ENCODE measurements at places on chromosomes 5 and 9. TPM values are rescaled to one million over a fixed set of nuclear protein-coding genes. Genes with fewer than 3 reads are reported as not detected.

POLE3 gene
- 92.2 TPM for polyA plus RNA-seq

PCDHGA10 gene
- polyA plus RNA-seq, result not detected

SLC25A2 gene
- polyA plus RNA-seq, result not detected

PHF2 gene
- 12.2 TPM for polyA plus RNA-seq

CAMK2A gene
- polyA plus RNA-seq, result 0.67 TPM

ASS1 gene
- polyA plus RNA-seq, result 11.8 TPM

ZFP37 gene
- 2.0 TPM for polyA plus RNA-seq

LRRC14B gene
- not detected for polyA plus RNA-seq

FLT4 gene
- 2.6 TPM for polyA plus RNA-seq

PFDN1 gene
- 226 TPM for polyA plus RNA-seq

SURF2 gene
- polyA plus RNA-seq, result 36.9 TPM

DNA sequence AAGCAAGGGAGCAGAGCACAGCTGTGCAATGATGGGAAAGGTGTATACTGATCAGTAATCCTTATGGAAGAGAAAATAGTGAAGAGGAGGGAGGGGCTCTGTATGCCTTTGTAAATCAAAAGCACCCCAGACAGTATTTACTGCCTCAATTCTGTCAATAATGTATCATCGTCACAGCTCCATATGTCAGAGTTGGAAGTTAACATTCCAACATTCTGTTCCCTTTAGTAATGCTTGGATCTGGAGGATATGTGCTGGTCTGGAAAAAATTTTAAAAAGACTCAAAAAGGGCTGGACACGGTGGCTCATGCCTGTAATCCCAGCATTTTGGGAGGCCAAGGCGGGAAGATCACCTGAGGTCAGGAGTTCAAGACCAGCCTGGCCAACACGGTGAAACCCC is 310.4 kb downstream of the ACTL7B start:
- no peak for DNase-seq

GRCh38 chr5:175520873-175521272 is 42.5 kb downstream of the SFXN1 start:
- DNase-seq, result no peak

GRCh38 chr5:176700239-176700847 is 53.1 kb downstream of the TSPAN17 start:
- peak; percentile 24 for DNase-seq

GRCh38 chr9:128439273-128439672 is 16.5 kb upstream of the ODF2 start:
- DNase-seq, result no peak

DNA sequence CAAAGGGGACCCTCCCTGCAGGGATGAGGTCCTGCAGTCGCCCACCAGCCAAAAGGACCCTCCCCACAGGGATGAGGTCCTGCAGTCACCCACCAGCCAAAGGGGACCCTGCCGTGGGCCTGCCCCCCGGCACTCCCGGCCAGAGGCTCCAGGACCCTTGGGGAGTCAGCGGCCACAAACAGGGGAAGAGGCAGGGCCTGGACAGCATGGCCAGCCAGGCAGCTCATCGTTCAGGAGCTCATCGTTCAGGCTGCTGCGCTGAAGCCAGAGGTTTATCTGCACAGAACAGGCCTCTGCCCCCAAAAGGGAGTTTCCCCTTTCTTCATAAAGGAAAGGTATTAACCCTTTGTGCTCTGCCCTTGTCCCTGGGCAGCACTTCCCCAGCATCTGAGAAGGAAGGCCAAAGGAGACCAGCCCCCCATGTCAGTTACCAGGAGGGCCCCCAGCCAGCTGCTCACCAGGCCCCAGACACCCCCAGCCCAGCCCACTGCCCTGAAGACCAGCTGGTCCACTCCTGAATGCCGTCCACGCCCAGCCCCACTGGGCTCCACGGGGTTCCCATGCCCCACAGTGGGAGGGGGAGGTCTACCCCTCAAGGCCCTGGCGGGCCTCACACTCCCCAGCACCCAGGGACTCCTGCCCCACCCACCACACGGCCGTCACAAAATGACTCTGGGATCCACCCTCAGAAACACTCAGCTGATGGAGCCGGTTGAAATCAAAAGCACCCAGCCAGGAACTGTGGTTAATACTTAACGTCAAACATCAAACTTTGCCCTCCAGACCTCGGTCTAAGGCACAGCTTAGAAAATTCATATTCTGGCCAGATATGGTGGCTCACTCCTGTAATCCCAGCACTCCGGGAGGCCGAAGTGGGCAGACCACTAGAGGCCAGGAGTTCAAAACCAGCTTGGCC is 6.3 kb downstream of the SLC12A7 start:
- DNase-seq, result peak; percentile 74

DNA sequence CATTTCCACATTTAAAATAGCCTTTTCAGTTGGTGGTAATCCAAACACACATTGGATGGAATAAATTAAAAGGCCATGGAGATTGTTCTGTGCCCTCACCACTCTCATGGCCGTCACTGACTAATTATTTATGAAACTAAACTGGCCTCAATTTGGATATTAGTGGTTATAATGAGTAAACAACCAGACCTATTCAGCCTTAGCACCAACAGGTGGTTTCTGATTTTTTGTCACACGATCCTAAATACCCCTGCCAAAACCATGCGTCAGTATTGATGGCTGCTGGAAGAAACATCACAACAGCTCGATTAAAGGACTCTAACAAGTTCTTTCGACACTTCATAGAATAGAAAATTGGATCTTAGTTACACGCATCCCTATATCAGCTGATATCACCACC is 276.0 kb upstream of the DAP start:
- DNase-seq, result no peak

DNA sequence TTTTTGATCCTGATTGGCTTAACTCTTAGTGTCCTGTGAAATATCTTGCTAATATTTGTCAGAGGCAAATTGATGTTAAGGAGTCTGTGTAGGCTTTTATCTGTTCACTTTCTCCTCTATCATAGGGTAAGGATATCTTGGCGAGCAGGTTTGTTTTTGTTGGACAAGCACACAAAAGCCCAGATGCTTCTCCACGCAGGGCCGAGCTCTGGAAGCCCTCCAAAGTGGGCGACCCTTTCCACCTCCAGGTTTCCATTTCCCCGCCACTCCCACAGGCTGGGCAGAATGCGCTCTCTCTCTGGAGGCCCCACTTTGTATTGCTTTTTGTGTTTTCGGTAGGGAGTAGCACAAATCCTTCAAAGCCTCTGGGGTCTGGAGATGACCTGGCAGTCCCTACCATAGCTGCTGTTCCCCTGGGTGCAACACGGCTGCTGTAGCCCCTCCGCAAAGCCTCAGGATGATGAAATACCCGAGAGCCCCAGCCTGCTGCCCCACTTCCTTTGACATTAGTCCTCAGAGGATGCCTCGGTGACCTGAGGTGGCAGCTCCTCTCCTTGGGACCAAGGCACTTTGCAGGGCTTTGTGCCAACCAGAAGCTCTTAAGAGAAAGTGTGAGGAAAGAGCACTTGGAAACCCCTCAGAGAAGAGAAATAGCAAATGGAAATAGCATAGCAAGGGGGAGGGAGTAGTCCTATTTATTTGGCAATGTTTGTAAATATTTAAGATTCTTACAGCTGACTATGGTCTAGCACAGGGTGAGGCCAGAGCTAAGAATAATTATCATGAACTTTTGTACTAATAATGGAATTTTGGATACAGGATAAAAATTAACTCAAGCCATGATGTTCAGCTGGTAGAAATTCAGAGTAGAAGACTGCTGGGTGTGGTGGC is 122.8 kb downstream of the ARHGEF28 start:
- DNase-seq, result no peak

GRCh38 chr5:81906086-81906485 is 65.7 kb upstream of the ATG10 start:
- DNase-seq, result no peak

GRCh38 chr9:128167209-128167608 is 7.1 kb downstream of the BBLN start:
- no peak for DNase-seq

GRCh38 chr5:82635561-82636288 is 357.6 kb upstream of the RPS23 start:
- peak; percentile 67 for DNase-seq

GRCh38 chr5:173281910-173282309 is 46.3 kb downstream of the STC2 start:
- peak; percentile 35 for DNase-seq

- no peak for DNase-seq
Measured at GRCh38 chr9:71861618-71862017, 49.4 kb downstream of the ABHD17B start.

- no peak for DNase-seq
Measured at GRCh38 chr5:33329891-33330290, 110.9 kb upstream of the TARS1 start.

DNA sequence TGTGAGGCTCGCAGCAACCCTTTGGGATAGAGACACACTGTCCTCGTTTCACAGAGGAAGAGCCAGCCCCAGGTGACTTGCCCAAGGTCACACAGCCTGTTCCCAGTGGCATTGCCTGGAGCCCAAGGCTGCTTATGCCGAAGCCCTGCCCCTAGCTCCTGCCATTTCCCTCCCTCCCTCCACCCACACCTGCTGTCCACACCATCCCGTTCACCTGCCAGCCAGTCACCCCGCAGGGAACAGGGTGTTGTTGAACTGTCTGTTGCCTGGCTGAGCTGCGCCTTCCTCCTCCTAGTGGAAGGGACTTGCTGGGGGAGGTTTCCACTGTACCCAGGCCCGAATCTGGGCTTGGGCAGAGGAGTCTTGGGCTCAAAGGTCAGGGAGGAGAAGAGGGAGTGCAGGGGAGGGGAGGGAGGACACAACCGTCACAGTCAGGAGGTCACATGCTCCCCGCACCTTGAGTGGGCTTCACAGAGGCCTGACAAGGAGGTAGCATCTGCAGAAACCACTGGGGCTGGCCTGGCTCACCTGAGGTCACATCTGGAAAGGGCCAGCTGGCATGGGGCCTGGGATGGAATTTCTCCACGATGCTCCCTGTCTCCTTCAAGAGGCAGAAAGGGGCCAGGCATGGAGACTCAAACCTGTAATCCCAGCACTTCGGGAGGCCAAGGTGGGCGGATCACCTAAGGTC is 6.3 kb downstream of the TTC16 start:
- no peak for DNase-seq

GRCh38 chr5:138753794-138754698 is 821 bp downstream of the CTNNA1 start:
- DNase-seq, result peak; percentile 70

- no peak for DNase-seq
Measured at GRCh38 chr9:104784098-104784497, 20.2 kb downstream of the NIPSNAP3B start.

GRCh38 chr5:68950125-68950524 is 143.7 kb upstream of the SLC30A5 start:
- DNase-seq, result no peak

- DNase-seq, result peak; percentile 33
Measured at GRCh38 chr9:121499427-121500164, at the start of gene GGTA1. Gene GGTA1 (minus strand): TSS chr9:121499844. CDS start chr9:121467922, 31,922 bp downstream.

DNA sequence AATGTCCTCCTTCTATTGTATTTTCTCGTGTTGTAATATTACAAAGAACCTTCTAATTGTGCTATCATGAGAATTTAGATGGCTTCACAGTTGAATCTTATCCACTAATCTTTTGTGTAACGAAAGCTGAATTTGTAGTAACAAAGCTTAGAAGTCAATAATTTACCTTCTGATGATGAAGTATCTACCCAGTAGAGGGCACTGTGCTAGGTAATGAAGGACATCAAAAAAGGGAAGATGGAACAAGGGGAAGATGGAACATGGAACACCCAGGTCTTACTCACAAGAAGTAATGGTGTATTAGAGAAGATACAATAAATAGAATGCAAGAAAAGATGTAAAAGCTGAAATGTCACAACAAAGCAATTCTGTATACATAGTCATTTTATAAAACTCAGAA is 131.0 kb upstream of the CCNG1 start:
- DNase-seq, result peak; percentile 47

DNA sequence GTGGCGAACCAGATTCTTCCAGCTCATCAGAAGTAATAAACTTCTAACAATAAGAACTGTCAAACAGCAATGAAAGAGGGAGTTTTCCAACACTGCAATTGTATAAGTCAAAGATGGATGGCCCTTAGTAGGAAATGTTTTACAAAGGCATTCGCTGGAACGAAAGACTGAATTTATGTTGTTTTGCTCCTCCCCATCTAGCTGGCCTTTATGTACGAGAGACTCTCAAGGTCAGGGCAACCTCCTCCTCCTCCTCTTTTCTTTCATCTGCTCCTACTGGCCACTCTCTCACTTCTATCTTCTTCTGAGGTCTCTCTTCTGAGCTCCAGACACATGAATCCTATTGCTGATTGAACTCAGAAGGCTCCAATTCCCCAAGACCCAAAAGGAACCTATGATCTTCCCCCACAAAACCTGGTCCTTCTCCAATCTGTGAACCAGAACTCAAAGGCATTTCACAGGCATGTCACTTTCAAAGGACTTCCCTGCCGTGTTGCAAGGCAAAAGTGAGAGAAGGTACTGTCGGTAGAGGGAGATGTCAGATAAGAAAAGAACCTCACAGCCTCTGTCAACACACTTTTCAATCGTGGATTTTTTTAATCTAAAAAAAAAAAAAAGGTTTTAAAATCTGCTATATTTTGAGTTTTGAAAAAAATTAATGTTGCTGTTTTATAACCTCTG is 28.5 kb upstream of the PUM3 start:
- DNase-seq, result no peak

DNA sequence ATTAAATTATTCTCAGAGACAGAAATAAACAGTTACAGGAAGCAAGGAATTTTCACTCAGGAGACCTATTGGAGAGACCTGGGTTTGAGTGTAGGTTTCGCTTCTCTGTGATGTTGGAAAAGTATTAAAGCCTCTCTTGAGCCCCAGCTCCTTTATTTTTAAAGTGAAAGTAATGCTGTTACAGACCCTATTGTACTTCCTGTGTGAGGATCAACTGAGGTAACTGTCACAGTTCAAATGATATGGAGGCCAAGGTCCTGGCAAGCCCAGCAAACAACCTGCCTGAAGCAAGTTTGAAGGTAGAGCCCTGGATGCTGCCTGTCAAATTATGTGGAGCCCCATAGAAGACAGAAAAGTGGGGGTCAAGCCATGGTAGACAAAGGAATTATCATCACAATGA is 7.9 kb upstream of the HACD4 start:
- DNase-seq, result no peak

DNA sequence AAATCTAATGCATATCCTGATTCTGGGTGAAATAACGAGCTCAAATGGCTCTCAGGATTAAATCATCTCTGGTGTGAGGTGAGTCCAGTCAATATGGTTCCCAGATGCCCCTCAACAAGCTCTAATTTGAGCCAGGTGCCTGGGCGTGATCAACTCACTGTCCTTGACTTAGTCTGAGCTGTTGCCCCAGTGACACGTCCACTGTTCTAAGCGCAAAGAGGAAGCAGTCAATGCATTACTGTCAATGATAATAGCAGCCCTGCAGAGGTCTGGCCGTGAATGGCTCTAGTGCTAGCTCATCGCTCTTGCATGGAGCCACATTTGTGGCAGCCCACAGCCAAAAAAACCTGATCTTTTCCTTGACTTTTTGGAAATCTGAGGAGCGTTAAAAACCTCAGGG is 128.6 kb upstream of the EFNA5 start:
- no peak for DNase-seq

DNA sequence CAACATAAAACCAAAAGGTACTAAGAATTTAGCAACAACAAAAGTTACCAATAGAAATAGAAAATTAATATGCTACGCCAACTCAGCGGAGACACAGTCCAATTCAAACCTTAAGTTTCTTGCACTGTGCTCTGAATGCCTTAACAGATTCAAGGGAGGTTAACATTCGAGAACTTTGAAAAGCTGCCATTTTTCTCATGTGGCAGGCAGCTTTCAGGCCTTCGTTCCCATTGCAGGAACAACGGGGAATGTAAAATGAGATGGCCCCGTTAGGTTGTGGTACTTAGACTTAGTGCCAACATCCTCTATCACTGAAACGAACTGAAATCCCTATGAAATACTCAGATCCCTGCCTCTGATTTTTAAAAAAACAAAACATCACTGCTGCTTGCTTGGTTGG is 22.4 kb downstream of the FNBP1 start:
- no peak for DNase-seq
